Umbilical cord (tissue), 2 donors: ENCODE measurements at places on chromosomes 16 and 17. TPM values are rescaled to one million over a fixed set of nuclear protein-coding genes. Genes with fewer than 3 reads are reported as not detected.

DNA sequence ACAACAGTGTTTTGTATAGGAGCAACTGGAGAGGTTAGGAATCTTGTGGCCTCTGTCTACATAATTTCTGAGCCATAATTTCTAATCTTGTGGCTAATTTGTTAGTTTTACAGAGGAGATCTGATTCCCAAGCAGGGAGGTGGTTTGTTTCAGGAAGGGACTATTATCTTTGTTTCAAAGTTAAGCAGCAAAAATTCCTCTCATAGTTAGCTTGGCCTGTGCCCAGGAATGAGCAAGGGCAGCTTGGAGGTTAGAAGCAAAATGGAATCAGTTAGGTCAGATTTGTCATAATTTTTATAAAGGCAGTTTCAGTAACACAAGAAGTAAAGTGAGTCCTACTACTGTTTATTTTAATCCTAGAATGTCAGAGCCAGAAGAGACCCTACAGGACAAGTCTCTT, 2.0 kb upstream of the RDM1 start:
- peak; percentile 32 for DNase-seq

DNA sequence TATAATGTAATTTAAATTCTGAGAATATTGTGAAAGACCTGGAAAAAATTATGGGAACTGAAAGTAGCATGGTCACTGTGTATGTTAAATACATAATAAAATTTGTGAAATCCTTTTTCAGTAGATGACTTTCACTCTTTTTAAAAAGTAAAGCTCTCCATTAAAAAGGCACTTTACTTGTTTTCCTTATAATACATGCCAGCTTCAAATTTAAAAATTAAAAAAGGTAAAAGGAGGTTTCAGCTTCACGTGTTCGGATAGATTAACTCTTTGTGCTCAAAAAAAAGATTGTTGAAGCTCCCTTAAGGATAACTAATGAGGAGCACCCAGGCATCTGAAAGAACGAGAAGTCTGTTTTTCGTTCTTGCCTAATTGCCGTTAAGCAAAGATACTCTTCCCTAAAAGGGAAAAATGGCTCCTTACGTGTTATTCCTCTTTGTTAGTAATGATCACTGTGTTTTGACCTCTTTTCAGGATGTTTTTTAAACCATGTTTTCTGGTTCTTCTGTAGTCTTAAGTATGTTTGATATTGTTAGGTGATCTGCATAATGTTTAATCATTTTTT, 87.8 kb downstream of the TUBD1 start:
- DNase-seq = peak; percentile 40

GRCh38 chr17:33225509-33225908, 67.6 kb downstream of the ASIC2 start:
- DNase-seq = no peak

DNA sequence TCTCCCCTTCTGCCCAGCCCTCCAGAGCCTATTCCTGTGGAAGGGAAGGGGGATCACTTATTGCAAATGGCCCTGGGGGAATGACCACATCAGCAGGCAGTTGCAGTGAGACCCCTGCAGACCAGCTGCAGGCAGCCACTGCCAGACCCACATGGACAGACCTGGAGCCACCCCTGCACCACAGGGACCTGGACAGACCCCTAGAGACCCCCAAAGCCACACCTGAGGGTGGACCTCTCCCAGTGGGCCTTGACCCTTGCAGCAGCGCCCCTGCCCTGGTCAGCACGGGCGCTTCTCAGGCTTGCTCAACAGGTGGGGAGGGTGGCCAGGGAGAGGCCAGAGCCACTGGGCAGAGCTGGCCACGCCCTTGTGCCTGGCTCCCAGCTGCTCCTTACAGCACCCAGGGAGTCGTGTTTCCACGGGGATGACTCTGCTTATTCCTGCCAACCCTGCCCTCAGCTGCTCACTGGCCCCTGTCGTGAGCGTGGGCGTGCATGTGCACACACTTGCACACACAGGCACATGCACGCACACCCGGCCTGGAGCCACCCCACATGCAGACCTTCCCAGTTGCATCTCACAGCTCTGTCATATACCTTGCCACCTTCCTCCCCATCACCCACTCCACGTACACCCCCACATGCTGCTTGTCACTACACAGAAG, 1.3 kb upstream of the SCN4A start:
- DNase-seq = no peak

GRCh38 chr16:53156516-53156915, 101.7 kb downstream of the CHD9 start:
- DNase-seq = no peak

- no peak for DNase-seq
These were observed 40.7 kb downstream of the PRAC1 start for GRCh38 chr17:48681609-48682008.

GRCh38 chr17:39963829-39964228, 1.0 kb downstream of the GSDMA start:
- DNase-seq = no peak

GRCh38 chr17:69187294-69187693, 41.3 kb downstream of the ABCA10 start:
- no peak for DNase-seq

GRCh38 chr16:19363740-19364139, 53.9 kb upstream of the TMC5 start:
- no peak for DNase-seq

GRCh38 chr17:19339341-19339815, 23.1 kb downstream of the B9D1 start:
- DNase-seq = no peak

Gene KIF18B
- 1.4 TPM for total RNA-seq

Gene TMEM100
- 1.2 TPM for total RNA-seq

Gene EIF3CL
- total RNA-seq = 75.1 TPM
